ENCODE measurements at places on chromosomes 4 and X. TPM values are rescaled to one million over a fixed set of nuclear protein-coding genes. Genes with fewer than 3 reads are reported as not detected.

DNA sequence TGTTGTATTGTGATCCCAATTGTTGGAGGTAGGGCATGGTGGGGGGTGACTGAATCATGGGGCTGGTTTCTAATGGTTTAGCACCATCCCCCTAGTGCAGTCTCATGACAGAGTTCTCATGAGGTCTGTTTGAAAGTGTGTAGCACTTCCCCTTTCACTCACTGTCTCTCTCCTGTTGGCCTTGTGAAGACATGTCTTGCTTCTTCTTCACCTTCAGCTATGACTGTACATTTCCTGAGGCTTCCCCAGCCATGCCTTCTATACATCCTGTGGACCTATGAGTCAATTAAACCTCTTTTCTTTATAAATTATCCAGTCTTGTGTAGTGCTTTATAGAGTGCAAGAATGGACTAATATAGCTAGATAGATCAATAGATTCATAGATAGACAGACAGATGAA lies 230.0 kb downstream of the MAGEE1 start:
- no peak for DNase-seq

- DNase-seq: peak; percentile 85
These were observed 50.6 kb downstream of the JADE1 start for GRCh38 chr4:128859887-128860677.

- DNase-seq: no peak
These were observed 30.5 kb downstream of the PLAC8 start for GRCh38 chr4:83083925-83084475.

DNA sequence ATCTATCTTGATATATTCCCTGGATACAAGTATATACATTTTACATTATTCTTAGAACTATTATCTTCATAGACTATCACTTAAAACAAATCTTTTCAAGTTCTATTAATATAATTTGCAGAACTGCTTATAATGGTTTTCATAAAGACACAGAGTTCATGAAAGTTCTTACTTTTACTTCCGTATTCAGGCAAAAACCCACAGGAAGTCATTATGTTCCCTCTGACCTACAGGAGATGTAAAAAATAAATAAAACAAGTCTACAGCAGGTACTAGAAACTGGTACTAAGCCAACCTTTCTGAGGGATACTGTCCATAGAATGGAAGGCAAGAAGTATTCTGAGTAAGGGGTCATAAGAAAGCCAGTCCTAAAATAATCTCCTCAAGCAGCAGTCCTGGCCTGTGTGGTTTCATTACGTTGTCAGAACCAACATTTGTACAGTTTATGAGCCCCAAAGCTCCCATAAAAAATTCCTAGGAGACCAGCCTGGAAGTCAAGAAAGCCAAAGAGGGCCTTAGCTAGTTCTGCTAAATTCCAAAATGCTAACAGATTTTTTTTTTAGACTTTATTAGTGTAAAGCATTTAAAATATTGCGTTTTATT lies 68.6 kb downstream of the CAMK2D start:
- DNase-seq: no peak

- DNase-seq: no peak
These were observed 91.9 kb upstream of the TMEM164 start for GRCh38 chrX:109911046-109911445.

GRCh38 chr4:24777536-24778463 lies 17.6 kb upstream of the SOD3 start:
- no peak for DNase-seq

GRCh38 chr4:169059306-169060211 lies 49.5 kb upstream of the CBR4 start:
- no peak for DNase-seq

DNA sequence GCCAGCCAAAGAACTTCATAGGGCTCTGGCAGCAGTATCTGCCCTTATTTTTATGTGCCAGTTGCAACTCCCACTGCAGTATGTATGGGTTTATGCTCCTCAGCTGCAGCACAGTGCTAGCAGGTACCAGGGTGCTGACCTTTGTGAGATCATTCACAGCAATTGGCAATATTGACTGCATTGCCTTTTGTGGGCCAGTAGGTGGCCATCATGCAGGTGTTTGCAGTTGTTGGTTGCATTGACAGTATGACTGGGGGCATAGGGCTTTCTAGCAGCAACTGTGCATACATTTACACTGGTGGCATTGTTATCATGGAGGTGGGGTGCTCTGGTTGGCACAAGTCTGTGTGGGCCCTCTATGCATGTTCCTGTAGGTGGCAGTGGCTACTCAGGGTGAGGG lies 42.5 kb downstream of the FAAH2 start:
- DNase-seq: no peak

Gene H2BW2
- total RNA-seq: not detected

Gene PLCXD1
- total RNA-seq: 25.9 TPM

DNA sequence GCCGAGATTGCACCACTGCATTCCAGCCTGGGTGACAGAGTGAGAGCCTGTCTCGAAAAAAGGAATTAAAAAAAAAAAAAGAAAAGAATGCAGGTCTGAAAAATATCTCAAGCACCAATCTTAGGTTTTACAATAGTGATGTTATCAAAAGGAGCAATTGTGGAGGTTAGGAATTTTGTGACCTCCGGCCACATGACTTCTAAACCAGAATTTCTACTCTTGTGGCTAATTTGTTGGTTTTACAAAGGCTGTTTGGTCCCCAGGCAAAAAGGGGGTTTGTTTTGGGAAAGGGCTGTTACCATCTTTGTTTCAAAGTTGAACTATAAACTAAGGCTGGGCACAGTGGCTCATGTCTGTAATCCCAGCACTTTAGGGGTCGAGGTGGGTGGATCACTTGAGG lies 15.4 kb upstream of the ZNF41 start:
- DNase-seq: no peak

DNA sequence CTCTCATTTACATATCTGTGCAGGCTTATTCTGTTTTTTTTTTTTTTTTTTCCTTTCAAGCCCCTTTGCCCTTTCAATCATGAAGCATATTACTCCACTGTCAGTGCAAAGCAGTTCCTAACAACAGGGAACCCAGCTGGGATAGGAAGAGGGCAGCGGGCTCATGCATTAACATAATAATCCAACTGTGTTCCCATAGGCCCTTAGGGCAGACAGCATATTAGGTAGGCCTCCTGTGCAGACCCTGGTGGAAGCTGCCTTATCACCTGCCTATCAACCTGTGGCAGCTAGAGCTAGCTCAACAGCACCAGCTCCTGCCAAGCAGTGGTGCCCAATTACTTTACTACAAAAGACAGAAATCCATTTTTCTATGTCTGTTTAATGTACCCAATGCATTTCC lies 49.3 kb downstream of the SLC10A7 start:
- no peak for DNase-seq

Gene SERTM2
- total RNA-seq: 0.23 TPM

DNA sequence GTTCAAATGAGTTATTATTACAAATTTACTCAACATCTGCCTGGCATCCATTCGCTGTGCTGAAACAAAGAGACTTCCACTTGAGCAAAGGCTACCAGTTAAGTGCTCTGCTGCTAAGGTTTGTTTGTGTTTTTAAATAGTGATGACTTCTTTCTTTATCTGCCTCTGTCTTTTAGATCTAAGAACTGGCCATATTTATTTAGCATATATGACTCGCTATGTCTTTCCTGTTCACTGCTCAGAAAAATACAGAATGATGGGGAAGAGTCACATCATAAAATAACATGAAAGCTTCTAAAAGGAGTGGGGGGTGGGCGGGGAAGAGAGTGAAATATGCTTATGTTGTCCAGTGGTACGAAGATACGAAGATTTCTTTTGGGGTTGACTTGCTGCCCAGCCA lies 322.2 kb downstream of the GPAT3 start:
- DNase-seq: no peak

Gene CSAG1
- 1.2 TPM for total RNA-seq

DNA sequence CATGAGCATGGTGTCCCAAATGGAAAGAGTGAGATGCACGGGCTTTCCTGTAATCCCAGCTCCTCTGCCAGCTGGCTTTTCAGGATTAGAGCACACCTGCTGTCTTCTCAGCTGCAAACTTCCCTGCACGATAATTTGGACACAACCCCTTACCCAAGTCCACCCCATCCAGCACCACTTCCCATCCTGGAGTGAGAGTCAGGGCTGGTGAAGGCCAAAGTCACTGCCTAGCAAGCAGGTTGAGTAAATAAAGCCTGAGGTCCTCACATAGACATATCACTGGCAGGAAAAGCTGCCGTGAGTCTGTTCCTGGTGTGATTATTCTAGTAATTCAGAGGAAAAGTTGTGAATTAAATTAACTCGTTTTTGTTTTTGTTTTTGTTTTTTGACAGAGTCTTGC lies 113.9 kb upstream of the MBNL3 start:
- DNase-seq: no peak

DNA sequence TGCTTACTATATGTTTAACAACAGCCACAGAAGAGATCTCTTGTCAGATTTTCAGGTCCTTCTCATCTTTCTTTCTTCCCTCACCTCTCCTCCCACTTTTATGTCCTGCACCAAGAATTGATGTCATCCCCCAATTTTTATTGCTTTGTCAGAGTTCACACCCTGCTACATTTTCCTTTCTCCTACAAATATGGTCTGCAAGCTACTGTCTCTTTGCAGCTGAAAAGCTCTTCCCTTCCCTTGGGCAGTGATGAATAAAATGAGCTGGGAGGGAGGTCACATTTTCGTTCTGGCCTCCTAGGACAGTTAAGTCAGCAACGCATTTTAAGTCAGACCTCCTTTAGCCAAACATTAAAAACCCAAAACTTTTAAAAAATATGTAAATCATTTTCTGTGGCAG lies 26.7 kb upstream of the VEGFD start:
- DNase-seq: no peak

Gene TCEAL5
- total RNA-seq: 0.36 TPM

Gene BCLAF3
- 8.3 TPM for total RNA-seq

DNA sequence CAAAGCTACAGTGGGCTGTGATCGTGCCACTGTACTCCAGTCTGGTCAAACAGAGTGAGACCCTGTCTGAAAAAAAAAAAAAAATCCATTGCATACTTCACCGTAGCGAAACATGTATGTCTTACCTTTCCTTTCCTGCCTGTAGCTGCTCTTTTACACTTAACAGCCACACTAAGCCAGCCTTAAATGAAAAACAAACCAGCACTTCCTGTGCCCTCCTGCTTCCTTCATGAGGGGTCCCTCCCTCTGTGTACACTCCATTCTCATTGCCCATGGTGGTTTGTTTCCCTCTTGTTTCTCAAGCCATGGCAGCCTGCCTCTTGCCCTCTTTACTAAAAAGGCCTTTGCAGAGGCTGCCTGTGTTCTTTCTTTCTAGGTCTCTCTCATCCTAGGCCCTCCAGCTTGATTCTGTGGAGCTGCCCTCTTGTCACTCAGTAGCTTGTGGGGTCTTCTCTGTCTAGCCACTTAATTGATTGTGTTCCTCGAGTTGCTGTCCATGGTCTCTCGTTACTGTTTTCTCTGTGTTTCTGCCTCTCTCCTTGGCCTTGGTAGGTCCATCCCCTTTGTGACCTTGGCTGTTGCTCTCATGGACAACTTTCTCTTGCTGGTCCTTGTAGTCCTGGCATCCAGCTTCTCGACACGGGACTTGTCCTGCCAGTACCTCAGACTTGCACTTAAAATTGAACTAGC lies 52.1 kb upstream of the MSANTD1 start:
- no peak for DNase-seq

GRCh38 chr4:154658680-154659405 lies 46.4 kb upstream of the FGG start:
- DNase-seq: no peak

DNA sequence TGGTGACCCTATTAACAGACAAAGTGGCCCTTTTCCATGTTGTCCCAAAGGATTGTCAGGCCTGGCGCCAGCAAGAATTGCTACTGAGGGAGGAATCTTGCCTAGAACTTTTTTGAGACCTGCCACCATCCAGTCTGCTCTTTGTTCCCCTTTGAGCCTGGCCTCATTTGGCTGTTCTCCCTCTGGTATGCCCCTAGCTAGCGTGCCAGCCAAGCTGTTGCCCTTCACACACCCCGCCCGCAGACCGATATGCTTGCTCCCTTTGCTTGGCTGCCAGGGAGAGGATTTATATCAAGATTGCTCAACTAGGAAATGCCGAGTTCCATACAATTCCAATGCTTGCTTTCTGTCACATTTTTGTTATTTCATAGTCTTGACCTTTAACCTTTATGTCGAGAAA lies 24.4 kb downstream of the IGSF1 start:
- no peak for DNase-seq

GRCh38 chr4:5746829-5747737 lies 36.1 kb downstream of the EVC start:
- peak; percentile 66 for DNase-seq

- DNase-seq: no peak
These were observed 15.7 kb upstream of the UCP1 start for GRCh38 chr4:140584439-140584838.

GRCh38 chr4:137627739-137628460 lies 95.6 kb upstream of the PCDH18 start:
- no peak for DNase-seq

GRCh38 chr4:27010334-27010940 lies 149.8 kb downstream of the STIM2 start:
- peak; percentile 38 for DNase-seq

GRCh38 chrX:41116948-41117347 lies 31.7 kb downstream of the USP9X start:
- DNase-seq: no peak
